Putamen (tissue), 1 donor: ENCODE measurements at places on chromosomes 7 and 10.

DNA sequence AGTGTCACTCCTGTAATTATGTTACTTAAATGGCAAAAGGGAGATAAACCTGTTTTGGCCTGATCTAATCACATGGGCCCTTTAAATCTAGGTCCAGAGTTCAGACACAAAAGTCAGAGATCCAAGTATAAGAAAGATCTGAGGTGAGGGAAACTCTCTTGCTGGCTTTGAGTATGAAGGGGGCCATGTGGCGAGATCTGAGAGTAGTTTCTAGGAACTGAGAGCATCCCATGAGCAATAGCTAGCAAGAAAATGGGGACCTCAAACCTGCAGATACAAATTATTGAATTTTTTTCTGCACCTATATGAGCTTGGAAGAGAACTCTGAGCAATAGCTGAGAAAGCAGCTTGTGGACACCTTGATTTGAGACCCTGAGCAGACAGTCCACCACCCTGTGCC lies 27.6 kb downstream of the ANKRD7 start:
- no peak for DNase-seq

DNA sequence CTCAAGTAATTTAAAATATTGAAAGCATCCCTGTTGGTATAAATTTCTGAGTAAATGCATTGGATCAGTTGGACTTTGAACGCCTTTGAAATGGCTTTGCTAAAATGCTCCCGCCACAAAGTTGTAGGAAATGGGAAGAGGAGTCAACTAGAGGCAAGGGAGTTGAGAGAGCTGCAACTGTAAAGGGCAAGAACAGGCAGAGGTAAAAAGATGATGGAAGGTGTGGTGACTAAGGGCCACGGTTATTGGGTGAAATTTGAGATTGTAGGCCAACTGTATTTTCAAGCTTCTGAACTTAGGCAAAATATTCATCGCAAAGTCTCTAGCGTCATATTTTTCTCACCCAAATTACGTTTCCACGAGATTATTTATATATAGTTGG lies 595 bp upstream of the SUMF2 start:
- no peak for DNase-seq

DNA sequence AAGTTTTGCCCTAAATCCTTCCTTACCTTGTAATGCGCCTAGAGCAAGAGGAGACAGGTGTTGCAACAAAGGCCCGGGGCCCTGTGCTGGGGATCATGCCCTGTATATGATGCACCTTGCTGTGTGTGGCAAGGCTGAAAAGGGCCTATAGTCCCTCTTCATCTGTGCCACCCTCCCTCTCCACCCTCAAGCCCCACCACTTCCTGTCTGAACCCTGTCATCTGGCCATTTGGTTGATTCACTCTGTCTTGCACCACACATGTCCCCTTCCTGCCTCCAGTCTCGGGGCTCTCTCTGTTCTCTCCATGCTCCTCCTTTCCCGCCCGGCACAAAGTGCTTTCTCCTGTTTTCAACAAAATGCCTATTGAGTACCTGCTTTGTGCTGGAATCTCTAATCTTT lies 11.5 kb upstream of the MALSU1 start:
- no peak for DNase-seq

DNA sequence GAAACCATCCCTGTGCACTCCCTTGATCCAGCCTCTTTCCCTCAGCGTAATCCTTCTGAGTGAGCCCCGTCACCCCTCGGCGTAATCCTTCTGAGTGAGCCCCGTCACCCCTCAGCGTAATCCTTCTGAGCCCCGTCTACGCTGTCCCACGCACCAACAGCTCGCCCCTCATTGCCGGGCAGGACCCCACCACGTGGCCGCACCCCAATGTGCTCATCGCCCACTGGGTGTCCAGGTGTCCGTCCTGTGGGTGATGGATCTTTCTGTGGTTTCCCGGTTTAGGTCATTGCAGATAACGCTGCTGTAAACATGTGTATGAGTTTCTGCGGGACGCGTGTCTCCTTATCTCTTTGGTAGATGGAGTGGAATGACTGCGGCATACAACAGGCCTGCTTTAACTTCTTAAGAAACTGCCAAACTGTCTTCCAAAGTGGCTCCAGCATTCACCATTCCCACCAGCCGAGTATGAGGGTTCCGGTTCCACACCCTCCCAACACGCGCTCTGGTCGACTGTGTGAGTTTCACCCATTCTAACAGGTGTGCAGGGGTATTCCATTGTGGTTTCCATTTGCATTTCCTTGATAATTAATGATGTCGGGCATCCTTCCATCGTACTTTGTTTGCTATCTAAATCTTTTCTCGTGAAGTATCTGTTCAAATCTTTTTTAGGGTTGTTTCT lies 42.1 kb upstream of the NKX6-2 start:
- no peak for DNase-seq

- DNase-seq: no peak
These were observed 9.2 kb downstream of the IKZF5 start for GRCh38 chr10:122999347-122999746.

- no peak for DNase-seq
These were observed 136.5 kb downstream of the COBL start for GRCh38 chr7:51180092-51180491.

DNA sequence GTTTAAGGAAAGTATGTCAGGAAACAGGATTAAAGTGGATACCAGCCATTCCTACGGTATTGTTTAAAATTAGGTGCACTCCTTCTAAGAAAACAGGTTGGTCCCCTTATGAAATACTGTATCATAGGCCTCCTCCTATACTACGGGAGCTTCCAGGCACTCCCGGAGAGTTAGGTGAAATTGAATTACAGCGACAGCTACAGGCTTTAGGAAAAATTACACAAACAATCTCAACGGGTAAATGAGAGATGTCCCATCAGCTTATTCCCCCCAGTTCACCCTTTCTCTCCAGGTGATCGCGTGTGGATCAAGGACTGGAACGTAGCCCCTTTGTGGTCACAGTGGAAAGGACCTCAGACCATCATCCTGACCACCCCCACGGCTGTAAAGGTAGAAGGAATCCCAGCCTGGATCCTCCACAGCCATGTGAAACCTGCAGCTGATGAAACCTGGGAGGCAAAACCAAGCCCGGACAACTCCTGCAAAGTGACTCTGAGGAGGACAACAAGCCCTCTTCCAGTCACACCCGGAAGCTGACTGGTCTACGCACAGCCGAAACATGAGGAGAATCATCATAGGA lies 25.1 kb upstream of the GHITM start:
- DNase-seq: no peak
